ENCODE measurements at places on chromosomes 7 and 10.

DNA sequence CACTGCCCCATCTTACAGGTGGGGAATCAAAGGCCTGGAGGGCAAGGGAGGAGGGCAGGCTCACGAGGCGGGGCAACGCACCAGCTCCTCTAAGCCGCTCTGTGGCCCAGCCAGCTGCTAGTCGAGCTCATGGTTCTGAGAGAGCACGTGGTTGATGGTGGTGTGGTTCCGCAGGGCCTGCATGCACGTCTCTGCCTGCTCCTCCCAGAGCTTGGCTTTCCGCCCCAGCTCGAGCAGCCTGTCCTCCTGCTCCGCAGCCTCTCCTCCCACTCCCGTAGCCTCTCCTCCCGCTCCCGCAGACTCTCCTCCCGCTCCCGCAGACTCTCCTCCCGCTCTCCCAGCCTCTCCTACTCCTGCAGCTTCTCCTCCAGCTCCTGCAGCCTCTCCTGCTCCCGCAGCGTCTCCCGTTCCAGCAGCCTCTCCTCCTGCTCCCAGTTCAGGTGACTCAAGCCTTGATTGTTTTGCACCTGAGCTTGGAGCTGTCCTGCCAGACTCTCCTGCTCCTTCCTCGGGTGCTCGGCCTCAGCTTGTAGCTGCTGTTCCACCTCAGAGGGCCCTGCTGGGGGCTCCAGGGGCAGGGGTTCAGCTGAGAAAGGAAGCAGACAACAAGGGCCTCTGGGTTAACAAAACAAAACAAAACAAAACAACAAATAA is 19.1 kb upstream of the MTPAP start:
- no peak for DNase-seq

DNA sequence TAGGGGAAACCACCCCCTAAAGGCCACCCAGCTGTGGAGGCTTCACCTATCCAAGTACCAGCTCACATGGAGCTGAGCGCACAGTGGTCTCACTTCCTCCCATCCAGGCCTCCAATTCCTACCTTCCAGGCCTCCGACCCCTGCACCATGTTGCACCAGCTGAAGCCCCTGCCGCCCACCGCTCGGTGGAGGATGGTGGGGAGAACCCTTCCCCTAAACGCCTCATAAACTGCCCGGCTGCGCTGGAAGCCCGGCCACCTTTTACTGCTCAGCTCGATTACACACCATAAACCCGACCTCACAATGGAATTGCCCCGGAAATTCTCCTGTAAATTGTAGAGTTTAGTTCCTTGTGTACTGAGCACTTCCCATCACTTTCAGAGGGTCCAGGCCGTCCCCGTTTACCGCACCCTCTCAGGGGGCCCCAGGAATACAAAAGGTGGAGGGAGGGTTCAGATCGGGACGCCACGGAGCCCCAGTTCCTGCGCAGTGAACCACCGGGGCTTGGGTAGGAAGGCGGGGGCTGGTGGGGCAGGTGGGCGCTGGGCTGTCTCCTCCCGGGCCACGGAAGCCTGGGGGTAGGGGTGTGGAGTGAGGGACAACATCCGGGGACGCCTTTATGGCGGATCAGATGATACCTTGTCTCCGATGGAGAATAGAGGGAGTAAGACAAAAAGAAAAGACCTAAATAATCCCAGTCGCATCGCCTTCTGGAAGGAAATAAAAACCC is 1.4 kb upstream of the HOXA7 start:
- DNase-seq, result no peak

GRCh38 chr10:69801094-69801433 is 642 bp upstream of the COL13A1 start:
- DNase-seq, result peak; percentile 10

GRCh38 chr10:93445097-93445960 is 36.8 kb downstream of the MYOF start:
- DNase-seq, result no peak

- no peak for DNase-seq
These were observed 5.8 kb upstream of the TRUB1 start for GRCh38 chr10:114932225-114932624.

DNA sequence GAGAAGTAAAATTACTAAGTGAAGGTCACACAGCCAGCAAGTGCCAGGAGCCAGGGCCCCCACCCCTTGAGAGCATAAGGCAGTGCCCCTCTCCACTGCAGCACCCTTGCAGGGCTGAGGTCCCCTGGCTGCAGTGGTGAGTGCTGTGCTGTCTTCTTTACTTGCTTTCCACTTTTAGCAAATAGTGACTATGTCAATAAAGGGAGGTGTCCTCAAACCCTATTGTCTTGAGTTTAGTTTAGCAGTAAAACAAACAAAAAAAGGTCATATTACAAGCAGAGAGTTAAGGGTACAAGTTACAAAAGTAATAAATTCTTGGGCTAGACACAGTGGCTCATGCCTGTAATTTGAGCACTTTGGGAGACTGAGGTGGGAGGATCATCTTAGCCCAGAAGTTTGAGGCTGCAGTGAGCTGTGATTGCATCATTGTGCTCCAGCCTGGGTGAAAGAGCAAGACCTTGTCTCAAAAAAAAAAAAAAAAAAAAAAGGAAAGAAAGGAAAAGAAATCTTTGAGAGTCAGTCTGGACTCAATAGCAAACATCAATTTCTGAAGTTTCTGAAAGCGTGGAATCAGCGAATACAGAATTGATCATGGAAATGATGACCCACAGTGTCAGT is 39.0 kb upstream of the KIF5B start:
- no peak for DNase-seq

DNA sequence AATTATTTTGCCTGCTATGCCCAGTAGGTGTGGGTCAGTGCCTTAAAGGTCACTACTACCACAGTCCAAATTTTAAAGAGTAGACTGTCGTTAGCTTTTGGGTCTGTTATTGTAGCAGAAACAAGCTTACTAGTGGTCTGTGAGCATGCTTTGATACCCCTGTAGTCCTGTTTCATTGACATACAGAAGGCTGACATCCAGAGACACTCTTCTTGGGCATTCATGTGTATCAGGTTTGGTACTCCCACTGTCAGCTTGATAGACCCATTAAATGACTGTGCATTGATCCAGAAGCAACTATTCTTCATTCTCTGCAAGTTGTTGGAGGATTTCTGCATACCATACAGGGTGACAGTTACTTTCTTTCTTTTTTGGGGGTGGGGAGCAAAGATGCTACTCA is 884.4 kb upstream of the CELF2 start:
- no peak for DNase-seq

GRCh38 chr10:381805-382204 is 246.6 kb downstream of the ZMYND11 start:
- DNase-seq, result no peak

- DNase-seq, result no peak
These were observed 108.9 kb upstream of the FRMD4A start for GRCh38 chr10:14439451-14440259.

DNA sequence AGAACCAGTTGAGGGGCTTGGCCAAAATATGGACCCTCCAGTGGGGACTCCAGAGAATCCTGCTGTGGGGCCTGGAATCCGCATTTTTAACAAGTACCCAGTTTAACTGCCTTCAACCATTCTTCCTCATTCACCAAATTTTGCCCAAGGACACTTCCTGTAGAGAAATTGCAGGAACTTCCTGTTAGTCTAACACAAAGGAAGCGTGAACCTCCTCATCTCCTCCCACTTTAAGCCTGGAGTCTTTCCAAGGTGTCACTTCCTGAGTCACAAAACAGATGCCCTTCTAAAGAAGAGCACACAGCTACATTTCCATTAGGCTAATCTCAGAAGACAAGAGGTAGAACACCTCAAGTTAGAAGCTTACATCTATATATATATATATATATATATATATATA is 188.4 kb downstream of the PPP1R17 start:
- no peak for DNase-seq

GRCh38 chr7:94650147-94651051 is 5.5 kb downstream of the SGCE start:
- no peak for DNase-seq

- no peak for DNase-seq
These were observed 48.1 kb downstream of the RGS10 start for GRCh38 chr10:119494236-119495020.

- no peak for DNase-seq
These were observed 20.8 kb downstream of the P4HA1 start for GRCh38 chr10:73075829-73076228.

DNA sequence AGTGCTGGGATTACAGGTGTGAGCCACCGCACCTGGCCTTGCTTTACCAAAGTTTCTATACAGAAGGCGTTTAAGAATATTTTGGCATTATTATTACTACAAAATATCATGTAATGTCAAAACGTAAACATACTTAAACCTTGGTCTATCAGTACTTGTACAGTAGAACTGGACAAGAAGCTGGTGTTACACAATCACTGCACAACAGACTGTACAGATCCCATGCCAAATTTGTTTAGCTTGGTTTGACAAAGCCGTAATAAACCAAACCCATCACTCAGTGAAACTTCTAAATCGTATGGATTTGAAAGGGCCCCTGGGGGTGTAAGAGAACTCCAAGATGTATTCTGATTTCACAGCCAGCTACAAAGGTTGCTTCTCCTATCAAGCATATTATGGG is 51.8 kb upstream of the RHEB start:
- DNase-seq, result no peak

- peak; percentile 13 for DNase-seq
These were observed 94.5 kb upstream of the GSDME start for GRCh38 chr7:24851786-24852185.

DNA sequence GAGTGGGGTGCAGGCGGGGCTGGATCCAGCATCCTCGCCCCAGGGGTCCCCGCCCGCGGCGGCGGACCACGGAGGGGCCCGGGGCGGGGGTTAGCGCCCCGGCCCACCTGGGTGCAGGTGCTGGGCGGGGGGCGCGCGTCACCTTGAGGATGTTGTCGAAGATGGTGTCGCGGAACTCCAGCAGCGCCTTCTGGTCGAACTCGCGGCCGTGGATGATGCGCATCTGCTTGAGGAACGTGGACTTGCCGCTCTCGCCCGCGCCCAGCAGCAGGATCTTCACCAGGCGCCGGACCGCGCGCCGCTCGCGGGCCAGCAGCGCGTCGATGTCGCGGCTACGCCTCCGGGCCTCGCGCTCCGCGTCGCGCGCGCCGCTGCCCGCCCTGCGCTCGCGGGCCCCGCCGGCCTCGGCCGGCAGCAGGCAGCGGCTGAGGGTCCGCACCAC is 376 bp downstream of the GNA12 start:
- DNase-seq, result no peak

DNA sequence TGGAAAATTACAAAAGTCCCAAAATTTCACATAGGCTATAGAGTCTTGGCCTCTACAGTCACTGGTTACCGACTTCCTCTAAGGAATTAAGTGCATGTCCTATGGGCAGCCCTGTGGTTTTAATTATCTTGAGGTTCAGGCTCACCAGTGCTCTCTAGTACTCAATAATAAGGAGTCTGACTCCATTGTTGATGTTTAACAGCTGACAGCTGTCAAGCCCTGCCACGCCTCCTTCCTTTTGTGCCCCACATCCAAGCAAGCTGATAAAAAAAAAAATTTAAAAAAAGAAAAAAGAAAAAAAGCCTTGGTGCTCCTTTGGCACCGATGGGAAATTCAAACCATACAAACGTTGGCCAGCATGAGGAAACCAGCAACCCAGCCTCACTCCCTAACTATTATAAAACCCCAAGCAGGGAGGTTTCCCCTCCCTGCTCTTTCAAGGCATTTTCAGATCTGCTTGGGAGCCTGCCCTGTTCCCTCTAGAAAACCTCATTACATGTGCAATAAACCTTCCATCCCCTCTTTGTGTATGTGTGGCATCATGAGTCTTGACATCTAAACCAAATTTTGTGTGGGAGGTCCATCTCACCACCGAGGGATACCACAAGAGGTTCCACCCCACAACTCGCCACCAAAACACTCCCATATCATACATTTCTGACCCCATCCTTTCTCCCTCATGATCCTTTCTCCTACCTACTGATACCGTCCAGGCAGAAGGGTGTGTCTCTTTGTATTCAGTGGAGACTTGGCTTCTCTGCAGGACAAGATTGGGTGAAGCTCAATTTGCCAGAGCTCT is 70.9 kb upstream of the CCDC71L start:
- DNase-seq, result no peak

DNA sequence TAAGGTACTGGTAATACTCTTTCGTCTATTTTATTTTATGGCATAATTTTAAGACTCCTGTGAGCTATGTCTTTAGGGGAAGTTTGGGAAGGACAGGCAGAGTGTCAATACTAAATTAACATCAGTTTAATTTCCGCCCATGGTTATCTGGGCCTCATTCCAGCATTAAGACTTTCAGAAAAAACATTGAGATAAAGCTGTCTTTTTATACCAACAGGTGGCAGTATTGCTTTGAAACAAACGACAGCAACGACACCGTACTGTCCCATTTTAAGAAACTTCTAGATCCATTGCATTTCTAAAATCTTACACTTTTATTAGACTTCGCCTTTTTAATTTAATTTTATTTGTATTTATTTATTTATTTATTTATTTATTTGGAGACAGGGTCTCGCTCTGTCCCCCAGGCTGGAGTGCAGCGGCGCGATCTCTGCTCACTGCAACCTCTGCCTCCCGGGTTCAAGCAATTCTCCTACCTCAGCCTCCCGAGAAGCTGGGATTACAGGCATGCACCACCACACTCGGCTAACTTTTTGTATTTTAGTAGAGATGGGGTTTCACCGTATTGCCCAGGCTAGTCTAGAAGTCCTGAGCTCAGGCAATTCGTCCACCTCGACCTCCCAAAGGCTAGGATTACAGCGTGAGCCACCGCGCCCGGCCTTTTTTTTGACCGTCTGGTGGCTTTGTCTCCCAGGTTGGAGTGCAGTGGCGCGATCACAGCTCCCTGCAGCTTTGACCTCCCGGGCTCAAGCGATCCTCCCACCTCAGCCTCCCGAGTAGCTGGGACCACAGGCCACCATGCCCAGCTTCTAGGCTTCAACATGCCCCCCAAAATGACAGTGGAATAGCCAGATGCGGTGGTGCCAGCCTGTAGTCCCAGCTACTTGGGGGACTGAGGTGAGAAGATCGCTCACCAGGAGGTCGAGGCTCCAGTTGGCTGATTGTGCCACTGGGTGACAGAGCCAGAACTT is 78.7 kb upstream of the C1GALT1 start:
- no peak for DNase-seq

DNA sequence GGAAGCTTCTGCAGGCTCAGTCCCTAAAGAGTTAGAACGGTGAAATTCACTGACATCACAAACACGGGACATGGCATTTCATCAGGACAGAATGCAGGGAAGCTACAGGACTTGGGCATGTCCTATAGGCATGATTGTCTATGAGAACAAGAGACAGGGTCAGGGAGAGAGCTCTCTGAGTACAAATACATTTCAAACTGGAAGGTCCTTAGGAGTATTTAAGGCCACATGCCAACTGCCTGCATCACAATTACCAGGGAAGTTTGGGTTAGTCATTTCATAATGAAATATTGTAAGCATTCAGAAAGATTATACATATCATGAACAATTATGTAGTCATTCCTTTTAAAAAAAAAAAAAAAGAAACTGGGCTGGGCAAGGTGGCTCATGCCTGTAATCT is 71.3 kb downstream of the CREB3L2 start:
- DNase-seq, result no peak

- DNase-seq, result no peak
These were observed 29.6 kb downstream of the FGFBP3 start for GRCh38 chr10:91879515-91880170.

GRCh38 chr10:27464993-27465392 is 39.1 kb upstream of the RAB18 start:
- DNase-seq, result no peak

Data from stimulated activated CD4-positive, alpha-beta T cell treated with anti-CD3 and anti-CD28 coated beads, Interleukin-15, amount 100 ng/mL, for 48 hours (primary cell).